ENCODE measurements at places on chromosomes 2 and 18. TPM values are rescaled to one million over a fixed set of nuclear protein-coding genes. Genes with fewer than 3 reads are reported as not detected.

GRCh38 chr2:101617188-101617587 lies 80.3 kb upstream of the MAP4K4 start:
- peak; percentile 64 for DNase-seq

Gene HOXD4
- not detected for polyA plus RNA-seq

Gene G6PC2
- polyA plus RNA-seq: not detected

- no peak for DNase-seq
Observed at GRCh38 chr2:228039752-228040534, 141.5 kb downstream of the SPHKAP start.

DNA sequence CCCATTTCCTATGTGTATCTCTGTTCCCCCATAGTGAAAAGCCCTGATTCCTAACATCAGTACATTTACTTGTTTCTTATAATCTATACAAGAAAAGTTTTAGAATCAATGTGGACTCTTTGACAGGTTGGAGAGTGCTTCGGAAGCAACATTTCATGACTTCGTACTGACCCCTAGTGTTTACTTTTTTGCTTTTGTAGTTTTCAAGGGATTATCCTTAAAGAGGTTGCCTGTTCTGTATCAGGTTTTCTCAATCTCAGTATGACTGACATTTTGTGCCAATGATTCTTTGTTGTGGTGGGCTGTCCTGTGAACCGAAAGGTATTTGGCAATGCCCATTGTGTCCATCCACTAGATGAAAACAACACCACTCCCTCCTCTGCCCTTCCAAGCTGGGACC lies 43.3 kb upstream of the SERPINB2 start:
- DNase-seq: no peak

- DNase-seq: no peak
Observed at GRCh38 chr2:38685116-38685735, 19.3 kb downstream of the GALM start.

GRCh38 chr2:171747371-171747770 lies 60.1 kb downstream of the DYNC1I2 start:
- no peak for DNase-seq

- no peak for DNase-seq
Observed at GRCh38 chr2:30744823-30745222, 62.4 kb downstream of the CAPN13 start.

DNA sequence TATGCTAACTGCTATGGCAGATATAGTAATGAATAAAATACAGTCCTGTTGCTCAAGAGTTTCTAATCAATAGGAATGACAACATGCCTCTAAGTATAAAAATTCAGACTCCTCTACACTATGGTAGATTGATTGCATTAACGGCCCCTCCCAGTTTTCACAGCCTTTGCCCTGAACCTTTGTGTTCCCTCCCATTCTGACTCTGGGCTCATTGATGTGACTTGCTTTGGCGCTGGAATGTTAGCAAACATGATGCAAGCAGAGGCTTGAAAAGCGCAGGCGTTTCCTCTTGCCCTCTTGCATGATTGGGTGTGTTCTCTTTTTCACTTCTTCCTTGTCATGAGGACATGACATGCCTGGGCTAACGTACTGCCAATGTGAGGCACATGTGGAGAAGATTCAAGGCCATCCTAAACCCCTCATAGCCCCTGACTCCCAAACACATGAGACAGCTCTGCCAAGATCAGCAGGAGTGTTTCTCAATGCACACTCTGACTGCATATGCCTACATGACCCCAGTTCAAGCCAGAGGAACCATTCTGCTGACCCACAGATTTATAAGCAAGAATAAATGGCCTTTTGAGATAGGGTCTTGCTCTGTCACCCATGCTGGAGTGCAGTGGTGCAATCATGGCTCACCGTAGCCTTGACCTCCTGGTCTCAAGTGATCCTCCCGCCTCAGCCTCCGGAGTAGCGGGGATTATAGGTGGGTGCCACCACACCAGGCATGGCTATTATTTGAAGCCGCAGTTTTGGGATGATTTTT lies 49.7 kb upstream of the CD28 start:
- DNase-seq: no peak

DNA sequence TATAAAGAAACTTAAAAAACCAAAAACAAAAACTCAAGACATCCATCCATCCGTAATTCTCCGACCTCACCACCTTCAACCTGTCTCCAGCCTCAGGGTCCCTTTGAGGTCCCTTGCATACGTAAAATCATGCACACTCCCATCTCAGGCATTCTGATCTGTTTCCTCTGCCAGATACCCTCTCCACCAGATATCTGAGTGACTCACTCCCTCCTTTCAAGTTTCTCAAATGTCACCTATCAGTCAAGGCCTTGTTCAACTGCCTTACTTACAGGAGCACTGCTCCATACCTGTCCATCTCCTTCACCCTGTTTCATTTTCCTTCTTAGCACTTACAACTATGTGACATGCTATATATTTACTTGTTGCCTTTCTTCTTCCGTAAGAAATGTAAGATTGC lies 369.3 kb downstream of the NBAS start:
- DNase-seq: no peak

Gene SMCHD1
- 24.4 TPM for polyA plus RNA-seq

Gene SPC25
- polyA plus RNA-seq: 2.6 TPM

Gene REG3G
- polyA plus RNA-seq: not detected

DNA sequence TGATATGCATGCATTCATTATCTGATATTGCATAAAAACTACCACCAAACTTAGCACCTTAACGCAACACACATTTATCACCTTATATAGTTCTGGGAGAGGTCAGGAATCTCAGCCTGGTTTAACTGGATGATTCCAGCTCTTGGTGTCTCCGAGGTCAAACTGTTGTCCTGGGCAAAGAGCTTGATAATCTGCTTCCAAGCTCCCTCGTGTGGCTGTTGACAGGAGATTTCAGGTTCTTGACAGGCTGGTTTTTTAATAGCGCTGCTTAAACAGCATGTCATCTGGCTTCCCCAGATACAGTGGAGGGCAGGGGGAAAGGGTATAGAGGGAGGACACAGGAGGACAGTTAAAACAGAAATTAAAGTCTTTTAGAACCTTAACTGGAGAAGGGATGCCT lies 785.0 kb downstream of the CNTNAP5 start:
- no peak for DNase-seq

All from AG04450 (cell line).